ELF-1 (cell line): ENCODE measurements at places on chromosomes 7 and 10.

DNA sequence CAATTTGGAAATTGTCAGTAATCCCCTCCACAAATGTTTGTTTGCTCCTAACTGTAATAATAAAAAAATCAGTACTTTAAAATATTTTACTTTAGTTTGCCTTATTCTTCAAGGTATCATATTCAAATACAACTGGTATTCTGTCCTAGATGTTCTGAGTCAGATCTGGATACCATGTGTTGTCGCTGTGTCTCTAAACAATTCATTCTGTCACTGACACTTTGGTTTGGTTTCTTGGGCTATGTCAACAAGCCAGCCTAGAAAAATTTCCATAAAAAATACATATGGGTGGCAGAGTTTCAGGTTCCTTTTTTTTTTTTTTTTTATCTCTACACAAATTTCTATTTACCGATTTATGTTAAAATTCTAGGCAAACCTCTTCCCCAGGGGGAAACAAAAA, 33.2 kb upstream of the SEMA3D start:
- DNase-seq: no peak

DNA sequence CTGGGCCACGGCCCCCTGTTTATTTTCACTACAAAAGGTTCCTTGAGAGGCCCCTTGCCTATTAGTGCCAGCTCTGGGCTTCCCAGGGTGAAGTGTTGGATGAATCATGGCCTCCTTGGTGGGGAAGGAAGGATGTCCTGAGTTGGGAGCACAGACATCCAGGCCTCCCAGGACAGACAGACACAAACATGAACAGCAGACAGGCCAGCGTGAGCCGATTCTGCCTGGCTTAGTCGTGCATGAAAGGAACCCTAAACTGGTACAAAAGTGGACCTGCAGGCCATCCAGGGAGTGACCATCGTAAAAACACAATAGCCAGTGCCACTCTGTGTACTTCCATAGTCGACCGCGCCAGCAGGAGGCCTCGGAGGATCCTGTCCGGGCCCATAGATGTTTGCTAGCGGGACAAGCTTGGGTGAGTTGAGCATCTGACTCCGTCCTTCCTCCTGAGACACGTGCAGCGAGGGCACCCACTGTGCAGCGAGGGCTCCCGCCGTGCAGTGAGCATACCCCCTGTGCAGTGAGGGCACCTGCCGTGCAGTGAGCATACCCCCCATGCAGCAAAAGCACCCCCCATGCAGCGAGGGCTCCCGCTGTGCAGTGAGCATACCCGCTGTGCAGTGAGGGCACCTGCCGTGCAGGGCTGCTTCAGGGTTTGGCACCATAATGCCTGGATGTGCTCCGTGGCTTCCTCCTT, 51.3 kb upstream of the PRKAR1B start:
- no peak for DNase-seq

GRCh38 chr10:69733791-69734261, 67.9 kb upstream of the COL13A1 start:
- DNase-seq: no peak

- DNase-seq: no peak
These were observed 348.3 kb upstream of the AKR1E2 start for GRCh38 chr10:4477664-4478063.

- DNase-seq: no peak
These were observed 64.8 kb upstream of the GRM8 start for GRCh38 chr7:127317447-127317961.

DNA sequence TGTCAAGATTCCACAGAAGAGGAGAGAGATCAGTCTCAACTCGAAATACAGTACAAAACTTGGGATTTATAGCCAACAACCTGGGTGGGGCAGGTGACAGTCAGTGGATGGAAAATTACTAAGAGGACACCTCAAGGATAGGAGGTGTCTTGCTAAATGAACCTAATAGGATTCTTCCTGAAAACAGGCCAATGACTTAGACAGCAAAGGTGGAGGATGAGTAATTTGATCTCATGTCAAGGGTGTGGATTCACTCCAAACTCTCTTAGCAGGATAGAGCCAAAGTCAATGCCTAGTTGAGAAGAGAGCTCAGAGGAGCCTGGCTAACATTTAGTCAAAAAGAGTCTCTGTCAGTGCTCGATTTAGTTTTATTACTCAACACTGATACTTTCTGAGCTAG, 106.7 kb upstream of the INSYN2A start:
- DNase-seq: no peak

- no peak for DNase-seq
These were observed 32.8 kb downstream of the GOLGA7B start for GRCh38 chr10:97882142-97883091.

DNA sequence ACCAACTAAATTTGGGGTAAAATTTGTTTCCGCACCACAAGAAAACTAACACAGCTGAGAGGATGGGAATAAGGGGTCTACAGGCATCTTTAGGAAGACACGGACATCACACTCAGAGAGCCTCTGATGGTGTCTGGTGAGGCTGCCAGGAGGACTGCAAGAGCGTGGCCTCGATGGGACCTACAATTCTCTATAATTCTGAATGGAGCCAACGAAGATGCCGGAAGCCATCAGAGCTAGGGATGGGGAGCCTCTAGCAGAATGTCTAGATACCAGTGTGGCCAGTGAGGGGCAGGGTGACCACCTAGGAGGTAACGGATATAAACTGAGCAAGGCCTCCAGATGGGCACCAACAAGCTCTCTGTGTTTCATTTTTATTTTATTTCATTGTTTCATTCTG, 7.5 kb downstream of the GRID1 start:
- DNase-seq: no peak

- peak; percentile 21 for DNase-seq
These were observed 26.9 kb downstream of the ASAH2 start for GRCh38 chr10:50224330-50224952.
